Sciatic nerve (tissue), 2 donors: ENCODE measurements at places on chromosomes 4 and X. TPM values are rescaled to one million over a fixed set of nuclear protein-coding genes. Genes with fewer than 3 reads are reported as not detected.

HTR2C gene
- 0.22 TPM for total RNA-seq

CWH43 gene
- total RNA-seq = not detected

P2RY4 gene
- total RNA-seq = 1.0 TPM

KCNE5 gene
- not detected for total RNA-seq

DNA sequence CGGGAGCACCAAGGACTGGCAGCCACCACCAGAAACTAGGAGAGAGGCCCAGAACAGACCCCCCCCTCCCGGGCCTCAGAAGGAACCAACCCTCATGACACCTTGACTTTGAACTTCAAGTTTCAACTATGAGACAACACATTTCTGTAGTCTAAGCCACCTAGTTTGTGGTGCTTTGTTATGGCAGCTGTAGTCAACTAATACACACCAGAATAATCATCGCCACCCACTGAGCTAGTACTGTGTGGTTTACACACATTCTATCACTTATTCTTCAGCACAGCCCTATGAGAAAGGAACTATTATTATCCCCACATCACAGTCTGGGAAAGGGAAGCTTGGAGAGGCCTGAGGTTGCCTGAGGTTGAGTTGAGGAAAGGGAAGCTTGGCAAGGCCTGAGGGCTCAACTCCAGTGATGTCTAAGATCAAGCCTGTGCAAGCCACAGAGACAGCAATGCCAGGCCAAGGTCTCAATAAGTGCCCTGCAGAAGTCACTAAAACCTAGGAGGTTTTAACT lies 126.6 kb downstream of the FHDC1 start:
- DNase-seq = no peak

GRCh38 chr4:84994280-84994679 lies 27.8 kb upstream of the WDFY3 start:
- no peak for DNase-seq

DNA sequence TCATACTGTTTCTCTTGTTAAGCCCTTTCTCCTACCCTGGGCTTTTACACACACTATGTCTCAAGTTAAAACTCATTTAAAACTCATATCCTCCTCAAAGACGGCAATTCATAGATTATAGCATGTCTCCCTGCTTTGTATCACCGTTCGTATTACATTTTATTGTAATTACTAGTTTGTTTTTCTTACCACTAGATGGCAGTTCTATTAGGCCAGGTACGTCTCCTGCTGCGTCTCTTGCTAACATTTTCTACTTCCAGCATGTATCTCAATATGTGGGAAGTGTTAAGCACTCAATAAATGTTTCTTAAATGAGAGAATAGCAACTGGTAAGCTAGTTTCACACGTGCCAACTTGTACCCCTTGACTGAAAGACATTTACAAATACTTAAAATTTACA lies 450.3 kb upstream of the PCDH7 start:
- DNase-seq = no peak

- no peak for DNase-seq
These were observed 131.2 kb upstream of the SPRY1 start for GRCh38 chr4:123265443-123265842.

GRCh38 chr4:111839141-111839540 lies 306.1 kb upstream of the FAM241A start:
- DNase-seq = no peak

DNA sequence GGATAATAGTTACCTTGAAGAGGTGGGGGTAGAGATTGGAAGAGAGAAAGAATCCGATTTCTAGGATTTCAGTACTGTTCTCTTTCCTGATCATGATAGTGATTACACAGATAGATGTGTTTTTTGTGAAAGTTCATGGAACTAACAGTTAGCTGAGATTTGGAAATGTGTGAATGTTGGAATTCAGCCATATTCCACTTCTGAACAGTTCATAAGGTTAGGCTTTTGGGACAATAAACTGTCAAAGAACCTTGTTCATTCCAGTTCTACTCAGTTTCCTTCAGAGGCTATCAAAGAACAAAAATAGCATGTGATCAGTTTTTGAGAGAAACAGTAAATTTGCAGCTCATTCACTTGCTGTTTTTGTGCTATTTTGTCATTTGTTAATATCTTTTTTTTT lies 43.6 kb downstream of the RUFY3 start:
- no peak for DNase-seq

DNA sequence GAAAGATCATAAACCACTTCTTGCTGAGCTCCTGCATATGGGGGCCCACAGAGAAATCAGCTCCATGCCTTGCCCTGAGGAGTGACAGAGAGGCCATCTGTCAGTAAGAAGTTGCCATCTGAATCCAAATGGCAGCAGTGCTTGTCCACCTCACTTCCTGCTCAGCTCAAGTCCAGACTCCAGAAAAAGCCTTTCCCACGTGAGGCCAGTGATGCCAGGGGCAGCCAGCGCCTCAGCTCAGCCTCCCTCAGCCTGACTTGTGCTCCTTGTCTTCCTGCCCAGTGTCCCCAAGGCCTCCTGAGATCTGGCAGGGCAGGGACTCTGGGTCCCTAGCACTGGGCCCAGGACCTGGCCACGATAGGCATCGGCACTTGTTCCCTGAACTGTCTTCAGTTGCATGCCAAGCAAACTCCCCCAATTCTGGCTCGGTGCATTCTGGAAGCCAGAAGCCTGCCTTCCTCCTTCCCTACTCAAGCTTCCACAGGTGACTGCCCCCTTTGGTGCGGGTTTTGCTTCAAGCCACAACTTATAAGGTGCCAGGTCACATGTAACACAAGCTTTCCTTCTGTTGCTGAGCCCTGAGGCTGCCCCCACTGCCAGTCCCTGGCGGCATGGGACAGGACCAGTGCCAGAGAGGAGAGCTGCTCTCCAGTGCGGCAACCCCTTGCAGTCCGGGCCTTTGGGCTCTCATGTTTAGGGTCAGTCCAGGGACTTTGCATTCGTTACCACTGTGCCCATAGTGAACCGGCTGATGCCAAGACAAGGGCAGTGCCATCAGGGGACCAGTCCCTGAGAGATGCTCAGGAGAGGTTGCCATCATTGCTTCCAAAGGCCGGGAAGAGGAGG lies 2.2 kb downstream of the ZNF185 start:
- DNase-seq = no peak
